A549 treated with DMSO at 1 μM for 4 hours (cell line): ENCODE measurements at places on chromosomes 7 and 10. TPM values are rescaled to one million over a fixed set of nuclear protein-coding genes. Genes with fewer than 3 reads are reported as not detected.

Gene ATP6V0E2
- 51.3 to 64.6 TPM (median 55.6 TPM) in 5 replicates for total RNA-seq

Gene KIAA1549
- 6.8 to 9.2 TPM (median 8.1 TPM) in 5 replicates for total RNA-seq

Gene PNLIPRP2
- total RNA-seq: not detected in 5 replicates

Gene EMX2
- not detected in 5 replicates for total RNA-seq

Gene TMEM236
- 0.03 to 0.12 TPM (median 0.07 TPM) in 5 replicates for total RNA-seq

Gene DHX32
- 39.7 to 51.2 TPM (median 49.9 TPM) in 5 replicates for total RNA-seq

Gene LRRC61
- total RNA-seq: 0.05 to 0.21 TPM (median 0.10 TPM) in 4 of 5 replicates, not detected in the other

Gene NPSR1
- total RNA-seq: not detected in 5 replicates
